ENCODE measurements at places on chromosomes 11 and 22. TPM values are rescaled to one million over a fixed set of nuclear protein-coding genes. Genes with fewer than 3 reads are reported as not detected.

GRCh38 chr11:133841279-133842043 is 3.9 kb downstream of the SPATA19 start:
- DNase-seq, result no peak
- H3K27me3 ChIP-seq, result peaks cover 12% of the 10 kb centered on the region
- H3K4me3 ChIP-seq, result no peak overlapping the region
- no peak overlapping the region for H3K27ac ChIP-seq
- H3K4me1 ChIP-seq, result no peaks in the 10 kb centered on the region
- H3K36me3 ChIP-seq, result no peaks in the 10 kb centered on the region

Gene OR51D1
- total RNA-seq, result not detected

GRCh38 chr11:129974237-129974636 is 28.4 kb downstream of the PRDM10 start:
- no peaks in the 10 kb centered on the region for H3K4me1 ChIP-seq
- no peak overlapping the region for H3K4me3 ChIP-seq
- no peak for DNase-seq
- no peaks in the 10 kb centered on the region for H3K27me3 ChIP-seq
- H3K36me3 ChIP-seq, result no peaks in the 10 kb centered on the region

Gene CCDC117
- 22.3 TPM for total RNA-seq

GRCh38 chr11:75260396-75261170 is 20.0 kb downstream of the TPBGL start:
- peak overlapping the region; percentile 71 for H3K27ac ChIP-seq
- no peaks in the 10 kb centered on the region for H3K36me3 ChIP-seq
- H3K27me3 ChIP-seq, result no peaks in the 10 kb centered on the region
- H3K4me3 ChIP-seq, result no peak overlapping the region

Gene SCGB1C1
- total RNA-seq, result not detected

GRCh38 chr22:37951305-37951704 is 2.1 kb downstream of the C22orf23 start:
- H3K27me3 ChIP-seq, result peaks cover 18% of the 10 kb centered on the region
- H3K4me3 ChIP-seq, result no peak overlapping the region
- H3K36me3 ChIP-seq, result no peaks in the 10 kb centered on the region
- peaks cover 20% of the 10 kb centered on the region for H3K4me1 ChIP-seq
- H3K27ac ChIP-seq, result no peak overlapping the region

DNA sequence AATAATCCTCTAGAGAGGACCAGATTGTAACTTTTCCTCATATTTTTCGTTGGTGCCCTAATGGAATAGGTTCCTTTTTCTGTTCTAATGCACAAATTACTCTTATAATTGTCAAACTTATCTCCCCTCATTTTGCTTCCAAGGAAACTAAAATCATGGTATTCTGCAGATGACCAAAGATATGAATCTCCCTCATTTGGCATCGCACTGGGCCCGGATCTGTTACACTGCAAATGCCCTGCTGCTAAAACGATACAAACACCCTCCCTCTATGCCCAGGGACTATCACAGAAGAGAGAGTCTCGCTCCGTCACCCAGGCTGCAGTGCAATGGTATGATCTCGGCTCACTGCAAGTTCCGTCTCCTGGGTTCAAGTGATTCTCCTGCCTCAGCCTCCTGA is 7.6 kb downstream of the KLHDC7B start:
- H3K27me3 ChIP-seq, result no peaks in the 10 kb centered on the region
- no peak overlapping the region for H3K27ac ChIP-seq
- peaks cover 26% of the 10 kb centered on the region for H3K4me1 ChIP-seq
- H3K4me3 ChIP-seq, result no peak overlapping the region
- DNase-seq, result no peak

- no peaks in the 10 kb centered on the region for H3K36me3 ChIP-seq
- H3K4me1 ChIP-seq, result no peaks in the 10 kb centered on the region
Measured at GRCh38 chr11:25886036-25886435, 445.9 kb upstream of the ANO3 start.

- no peak overlapping the region for H3K4me3 ChIP-seq
- H3K27ac ChIP-seq, result no peak overlapping the region
- no peaks in the 10 kb centered on the region for H3K4me1 ChIP-seq
- H3K36me3 ChIP-seq, result peaks cover 21% of the 10 kb centered on the region
- no peaks in the 10 kb centered on the region for H3K27me3 ChIP-seq
Measured at GRCh38 chr22:31431950-31432349, 32.5 kb downstream of the DRG1 start.

- no peaks in the 10 kb centered on the region for H3K36me3 ChIP-seq
- no peak overlapping the region for H3K4me3 ChIP-seq
- H3K27me3 ChIP-seq, result no peaks in the 10 kb centered on the region
- H3K27ac ChIP-seq, result no peak overlapping the region
Measured at GRCh38 chr11:68297052-68297378, 15.4 kb upstream of the LRP5 start.

- H3K27ac ChIP-seq, result no peak overlapping the region
- H3K4me1 ChIP-seq, result no peaks in the 10 kb centered on the region
- no peak overlapping the region for H3K4me3 ChIP-seq
- no peaks in the 10 kb centered on the region for H3K27me3 ChIP-seq
- DNase-seq, result no peak
- no peaks in the 10 kb centered on the region for H3K36me3 ChIP-seq
Measured at GRCh38 chr11:113971506-113972195, 3.3 kb upstream of the HTR3A start.

DNA sequence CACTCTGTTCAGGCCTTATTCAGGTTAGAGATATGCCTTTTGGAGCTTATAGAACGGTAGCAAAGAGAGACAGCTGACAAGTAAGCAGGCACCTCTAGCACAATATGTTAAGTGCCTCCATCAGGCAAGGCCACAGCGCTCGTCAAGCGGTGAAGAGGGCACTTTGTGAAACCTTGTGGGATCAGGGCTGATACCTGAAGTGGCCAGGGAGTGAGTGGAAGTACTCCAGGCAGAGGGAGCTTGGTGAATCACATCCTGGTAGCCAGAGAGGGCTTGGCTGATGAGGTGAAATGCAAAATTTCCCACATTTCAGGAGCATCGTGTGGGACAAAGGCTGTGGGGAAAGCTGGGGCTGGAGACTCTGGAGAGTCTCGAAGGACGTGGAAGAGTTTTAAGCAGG is 87.4 kb downstream of the PKNOX2 start:
- no peaks in the 10 kb centered on the region for H3K27me3 ChIP-seq
- no peak for DNase-seq
- H3K36me3 ChIP-seq, result no peaks in the 10 kb centered on the region
- no peak overlapping the region for H3K4me3 ChIP-seq
- no peaks in the 10 kb centered on the region for H3K4me1 ChIP-seq

Gene UEVLD
- total RNA-seq, result 3.9 TPM

Gene GUCY1A2
- total RNA-seq, result 0.18 TPM

DNA sequence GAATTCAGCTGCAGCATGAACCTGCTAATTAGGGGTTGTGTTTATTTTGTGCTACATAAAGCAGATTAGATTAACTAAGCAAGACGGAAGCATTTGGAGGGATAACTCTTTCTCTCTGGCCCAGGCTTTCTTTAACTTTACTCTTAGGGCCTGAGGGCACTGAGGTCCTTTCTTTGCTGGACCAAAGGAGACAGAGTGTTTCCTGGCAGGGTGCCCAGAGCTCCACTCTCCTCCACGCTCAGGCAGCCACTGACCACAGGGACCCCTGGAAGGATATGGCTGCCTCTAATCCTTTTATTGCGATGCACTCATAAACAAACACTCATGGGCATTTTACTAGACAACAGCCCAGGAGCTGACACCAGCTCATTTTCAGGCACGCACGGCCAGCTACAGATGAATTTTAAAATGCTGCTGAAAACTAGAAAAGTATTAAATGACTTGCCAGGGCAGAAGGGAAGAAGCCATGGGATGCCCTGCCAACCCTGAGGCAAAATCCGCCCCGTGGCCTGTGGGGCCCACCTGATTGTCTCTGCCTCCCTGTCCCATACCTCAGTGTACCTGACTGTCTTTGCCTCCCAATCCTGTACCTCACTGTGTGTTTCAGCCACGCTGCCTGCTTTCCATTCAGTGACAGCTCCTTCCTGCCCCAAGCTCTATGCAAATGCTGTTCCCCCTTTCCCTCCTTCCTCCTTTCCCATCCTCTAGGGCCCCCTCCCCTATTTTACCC is 192.6 kb upstream of the NAV2 start:
- H3K27ac ChIP-seq, result no peak overlapping the region
- no peak overlapping the region for H3K4me3 ChIP-seq
- no peaks in the 10 kb centered on the region for H3K4me1 ChIP-seq

GRCh38 chr11:6895010-6895409 is 2.7 kb upstream of the OR2D2 start:
- H3K4me3 ChIP-seq, result no peak overlapping the region
- no peaks in the 10 kb centered on the region for H3K4me1 ChIP-seq
- H3K27ac ChIP-seq, result no peak overlapping the region
- DNase-seq, result no peak
- no peaks in the 10 kb centered on the region for H3K36me3 ChIP-seq

Gene C11orf24
- total RNA-seq, result 21.4 TPM

GRCh38 chr11:518463-519202 is 11.6 kb upstream of the RNH1 start:
- peak; percentile 81 for DNase-seq
- no peaks in the 10 kb centered on the region for H3K36me3 ChIP-seq
- peak overlapping the region; percentile 23 for H3K4me3 ChIP-seq
- H3K27me3 ChIP-seq, result no peaks in the 10 kb centered on the region
- peaks cover 2% of the 10 kb centered on the region for H3K4me1 ChIP-seq

DNA sequence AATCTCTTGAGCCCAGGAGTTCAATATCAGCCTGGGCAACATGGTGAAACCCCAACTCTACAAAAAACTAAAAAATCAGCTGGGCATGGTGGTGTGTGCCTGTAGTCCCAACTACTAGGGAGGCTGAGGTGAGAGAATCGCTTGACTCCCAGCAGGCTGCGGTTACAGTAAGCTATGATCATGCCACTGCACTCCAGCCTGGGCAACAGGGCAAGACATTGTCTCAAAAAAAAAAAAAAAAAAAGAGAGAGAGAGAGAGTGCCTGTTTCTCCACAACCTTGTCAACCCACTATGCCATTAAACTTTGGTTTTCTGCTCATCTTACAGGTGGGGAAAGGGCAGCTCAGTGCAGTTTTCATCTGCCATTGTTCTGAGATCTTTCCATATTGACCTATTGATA is 5.1 kb downstream of the FOLR3 start:
- H3K27me3 ChIP-seq, result no peaks in the 10 kb centered on the region
- no peaks in the 10 kb centered on the region for H3K36me3 ChIP-seq
- H3K27ac ChIP-seq, result no peak overlapping the region

DNA sequence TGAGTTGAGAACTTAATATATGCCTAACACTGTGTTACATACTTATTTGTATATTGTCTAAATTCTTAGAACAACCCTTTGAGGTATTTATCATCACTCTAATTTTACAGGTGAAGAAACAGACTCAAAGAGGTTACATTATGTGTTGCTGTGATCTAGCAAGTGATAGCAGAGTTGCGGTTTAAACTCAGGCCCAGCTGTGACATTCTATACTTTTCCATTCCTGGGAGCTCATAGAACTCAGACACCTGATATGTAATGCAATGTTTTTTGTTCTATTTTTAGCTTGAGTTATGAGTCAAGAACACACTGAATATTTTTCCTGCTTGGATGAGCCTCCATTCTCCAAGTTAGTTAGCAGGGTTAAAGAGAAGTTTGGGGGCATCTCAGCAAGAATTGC is 449.7 kb upstream of the DDI1 start:
- no peak overlapping the region for H3K4me3 ChIP-seq
- no peaks in the 10 kb centered on the region for H3K36me3 ChIP-seq
- H3K4me1 ChIP-seq, result no peaks in the 10 kb centered on the region

DNA sequence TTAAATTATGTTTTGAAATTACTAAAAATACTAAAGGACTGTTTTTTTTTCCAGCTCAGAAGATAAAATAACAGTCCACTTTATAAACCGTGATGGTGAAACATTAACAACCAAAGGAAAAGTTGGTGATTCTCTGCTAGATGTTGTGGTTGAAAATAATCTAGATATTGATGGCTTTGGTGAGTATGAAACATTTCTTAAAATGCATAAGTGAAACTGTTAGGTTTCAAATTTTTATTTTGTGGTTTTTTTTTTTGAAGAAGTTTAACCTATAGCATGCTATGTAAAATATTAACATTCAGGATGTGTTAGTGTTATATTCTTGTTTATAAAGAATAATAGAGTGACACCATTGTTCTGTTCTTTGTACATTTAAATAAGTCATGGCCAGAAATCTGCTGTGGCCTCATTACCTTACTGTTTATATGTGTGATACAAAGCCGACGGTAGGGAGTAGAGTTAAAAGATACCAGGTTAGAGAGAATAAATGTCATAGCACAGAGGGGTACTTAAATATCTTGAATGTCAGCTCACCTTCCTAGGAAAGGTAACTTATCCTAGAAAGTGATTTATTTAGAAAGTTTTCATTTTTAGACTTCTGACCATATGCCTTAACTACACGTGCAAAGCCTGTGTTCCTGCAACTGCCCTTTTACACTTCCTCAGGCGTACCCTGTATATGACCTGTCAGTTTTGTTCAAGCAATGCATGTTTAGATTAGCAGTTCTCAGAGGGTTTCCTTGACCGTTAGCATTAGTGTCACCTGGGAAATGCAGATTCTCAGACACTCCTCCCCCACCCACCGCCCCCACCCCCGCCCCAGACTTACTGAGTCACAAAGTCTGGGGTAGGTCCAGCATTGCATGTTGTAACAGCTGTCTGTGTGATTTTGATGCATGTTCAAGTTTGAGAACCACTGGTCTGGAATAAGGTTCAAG is 6.3 kb downstream of the FDX1 start:
- peaks cover 17% of the 10 kb centered on the region for H3K4me1 ChIP-seq
- no peaks in the 10 kb centered on the region for H3K27me3 ChIP-seq
- DNase-seq, result no peak

DNA sequence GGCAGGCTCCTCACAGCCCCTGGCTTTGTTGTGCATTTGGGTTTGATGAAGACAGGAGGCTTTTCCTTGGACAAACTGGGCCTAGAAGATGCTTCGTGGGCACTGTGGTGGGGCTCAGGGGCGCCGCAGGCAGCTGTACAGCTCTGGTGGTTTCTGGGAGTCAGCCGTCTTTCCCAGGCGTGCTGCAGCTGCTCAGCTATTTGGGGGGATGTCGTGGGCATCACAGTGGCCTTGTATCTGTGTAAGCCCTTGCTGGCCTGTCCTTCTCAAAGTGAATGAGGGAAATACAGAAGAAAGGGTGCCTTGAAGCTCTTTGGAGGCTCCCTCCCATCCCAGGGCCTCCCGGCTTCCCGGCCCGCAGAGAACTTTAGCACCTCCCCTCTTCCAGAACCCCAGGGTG is 89.5 kb downstream of the TBC1D22A start:
- no peak overlapping the region for H3K4me3 ChIP-seq
- DNase-seq, result no peak

Gene GP1BB
- 0.26 TPM for total RNA-seq

GRCh38 chr11:18352581-18352980 is 30.2 kb downstream of the GTF2H1 start:
- H3K36me3 ChIP-seq, result peaks cover 12% of the 10 kb centered on the region
- H3K4me1 ChIP-seq, result no peaks in the 10 kb centered on the region
- no peak for DNase-seq
- no peaks in the 10 kb centered on the region for H3K27me3 ChIP-seq
- H3K27ac ChIP-seq, result no peak overlapping the region
- no peak overlapping the region for H3K4me3 ChIP-seq

GRCh38 chr11:108148556-108148955 is 27.2 kb downstream of the ACAT1 start:
- H3K27me3 ChIP-seq, result no peaks in the 10 kb centered on the region
- no peak overlapping the region for H3K27ac ChIP-seq
- peaks cover 19% of the 10 kb centered on the region for H3K36me3 ChIP-seq
- H3K4me3 ChIP-seq, result no peak overlapping the region
- no peaks in the 10 kb centered on the region for H3K4me1 ChIP-seq
